ENCODE measurements at places on chromosomes 13 and 19.

DNA sequence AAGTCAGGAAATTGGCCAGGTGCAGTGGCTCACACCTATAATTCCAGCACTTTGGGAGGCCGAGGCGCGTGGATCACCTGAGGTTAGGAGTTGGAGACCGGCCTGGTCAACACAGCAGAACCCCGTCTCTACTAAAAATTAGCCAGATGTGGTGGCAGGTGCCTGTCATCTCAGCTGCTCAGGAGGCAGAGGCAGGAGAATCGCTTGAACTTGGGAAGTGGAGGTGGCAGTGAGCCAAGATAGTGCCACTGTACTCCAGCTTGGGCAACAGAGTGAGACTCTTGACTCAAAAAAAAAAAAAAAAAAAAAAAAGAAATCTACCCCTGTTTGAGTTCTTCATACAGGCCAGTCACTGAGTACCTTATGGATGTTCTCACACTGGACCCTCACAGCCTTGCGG lies 42.0 kb downstream of the SLC15A1 start:
- no peak for DNase-seq

DNA sequence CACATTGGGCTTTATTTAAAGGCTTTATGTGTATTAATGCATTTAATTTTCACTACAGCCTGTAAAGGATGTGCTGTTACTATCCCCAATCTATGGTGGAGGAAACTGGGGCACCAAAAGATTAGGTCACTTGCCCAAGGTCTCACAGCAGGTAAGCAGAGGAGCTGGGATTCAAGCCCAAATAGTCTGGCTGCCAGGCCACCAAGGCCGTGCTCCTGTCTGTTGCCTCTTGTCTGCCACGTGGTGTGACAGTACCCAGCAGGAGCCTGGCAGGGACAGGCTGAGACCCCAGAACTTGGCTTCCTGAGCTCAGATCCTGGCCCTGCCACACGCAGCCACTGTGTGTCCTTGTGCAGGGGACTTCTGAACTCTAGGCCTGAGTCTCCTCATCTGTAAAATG lies 4.5 kb downstream of the NTN5 start:
- no peak for DNase-seq

DNA sequence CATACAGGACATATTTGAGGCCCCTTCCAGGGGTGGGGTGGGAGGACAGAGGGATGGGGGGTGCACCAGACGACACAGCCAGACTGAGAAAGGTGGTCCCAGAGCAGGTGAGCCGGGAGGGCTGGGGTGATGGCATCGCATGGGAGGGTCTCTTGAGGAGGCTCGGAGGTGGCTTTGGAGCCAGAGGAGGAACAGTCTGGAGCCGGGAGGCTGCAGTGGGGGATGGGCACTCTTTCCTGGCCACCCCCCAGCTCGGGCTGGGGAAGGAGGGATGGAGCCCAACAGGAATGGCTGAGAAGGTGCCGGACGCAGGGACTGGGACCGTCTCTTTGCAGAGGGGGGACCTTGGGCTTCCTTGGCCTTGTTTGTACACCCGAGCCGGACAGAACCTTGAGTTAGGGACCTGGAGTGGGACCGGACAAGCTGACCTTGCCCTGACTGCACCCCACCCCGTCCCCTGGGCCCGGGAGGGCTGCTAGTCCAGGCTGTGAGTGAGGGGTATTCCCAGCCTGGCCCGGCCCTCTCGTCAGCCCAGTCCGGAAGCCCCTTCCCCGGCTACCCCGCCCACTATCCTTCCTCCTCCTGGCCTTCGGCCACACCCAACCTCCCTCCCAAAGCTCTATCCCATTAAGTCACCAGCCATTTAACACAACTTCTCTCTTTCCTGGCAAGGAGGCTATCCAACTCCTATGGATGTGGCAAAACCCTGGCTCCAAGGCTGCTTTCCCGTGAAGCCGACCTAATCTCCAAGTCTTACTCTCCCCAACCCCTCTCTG lies 816 bp upstream of the TBXA2R start:
- DNase-seq = no peak

DNA sequence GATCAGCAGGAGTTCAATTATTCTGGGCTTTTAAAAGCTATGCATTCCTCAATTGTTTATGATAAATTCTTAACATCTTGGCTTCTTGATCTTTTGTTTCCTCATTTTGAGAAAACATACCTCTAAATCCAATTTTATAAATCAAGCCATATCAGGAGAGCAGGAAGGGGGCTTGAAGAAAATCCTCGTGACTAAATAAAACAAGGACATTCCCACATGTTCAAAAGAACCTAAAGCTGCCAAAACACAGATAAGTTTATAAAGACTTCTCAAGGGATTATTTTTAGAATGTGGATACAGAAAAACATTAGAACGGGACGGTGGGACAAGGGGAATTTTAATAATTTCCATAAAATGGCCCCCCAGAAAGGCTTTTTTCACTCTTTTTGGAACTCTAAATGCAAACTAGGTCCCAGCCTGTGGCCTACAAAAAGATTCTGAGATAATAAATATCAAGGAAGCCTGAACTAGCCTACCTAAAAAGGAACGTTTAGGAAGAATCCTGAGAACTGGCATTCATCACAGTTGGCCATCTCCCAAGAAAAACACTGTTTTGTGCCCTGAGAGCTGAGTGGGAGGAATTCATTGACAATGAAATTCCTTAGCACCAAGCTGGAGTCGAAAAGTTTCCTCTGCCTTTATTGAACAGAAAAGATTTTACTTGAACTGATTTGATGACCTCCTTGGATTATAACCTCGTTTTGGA lies 30.1 kb downstream of the ZAR1L start:
- DNase-seq = no peak

DNA sequence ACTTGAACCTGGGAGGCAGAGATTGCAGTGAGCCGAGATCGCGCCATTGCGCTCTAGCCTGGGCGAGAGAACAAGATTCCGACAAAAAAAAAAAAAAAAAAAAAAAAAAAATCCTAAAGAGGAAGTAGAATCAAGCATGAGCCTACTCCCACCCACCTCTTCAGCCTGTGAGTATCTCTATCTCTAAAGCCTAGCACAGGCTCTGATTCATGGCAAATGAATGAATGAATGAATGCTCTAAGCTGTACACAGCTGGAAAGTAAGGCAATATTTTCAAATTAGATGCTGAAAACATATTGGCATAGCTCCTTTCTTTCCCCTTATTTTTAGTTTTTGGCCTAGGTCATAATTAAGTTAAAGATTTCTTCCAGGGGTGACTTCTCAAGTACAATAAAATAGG lies 35.7 kb upstream of the FAM216B start:
- no peak for DNase-seq

- peak; percentile 59 for DNase-seq
Measured at GRCh38 chr19:35545001-35545854, at the start of gene TMEM147. TSS of gene TMEM147 (plus strand) at chr19:35545626. CDS start at chr19:35545740, 114 bp downstream.
